ENCODE measurements at places on chromosomes 4 and X.

DNA sequence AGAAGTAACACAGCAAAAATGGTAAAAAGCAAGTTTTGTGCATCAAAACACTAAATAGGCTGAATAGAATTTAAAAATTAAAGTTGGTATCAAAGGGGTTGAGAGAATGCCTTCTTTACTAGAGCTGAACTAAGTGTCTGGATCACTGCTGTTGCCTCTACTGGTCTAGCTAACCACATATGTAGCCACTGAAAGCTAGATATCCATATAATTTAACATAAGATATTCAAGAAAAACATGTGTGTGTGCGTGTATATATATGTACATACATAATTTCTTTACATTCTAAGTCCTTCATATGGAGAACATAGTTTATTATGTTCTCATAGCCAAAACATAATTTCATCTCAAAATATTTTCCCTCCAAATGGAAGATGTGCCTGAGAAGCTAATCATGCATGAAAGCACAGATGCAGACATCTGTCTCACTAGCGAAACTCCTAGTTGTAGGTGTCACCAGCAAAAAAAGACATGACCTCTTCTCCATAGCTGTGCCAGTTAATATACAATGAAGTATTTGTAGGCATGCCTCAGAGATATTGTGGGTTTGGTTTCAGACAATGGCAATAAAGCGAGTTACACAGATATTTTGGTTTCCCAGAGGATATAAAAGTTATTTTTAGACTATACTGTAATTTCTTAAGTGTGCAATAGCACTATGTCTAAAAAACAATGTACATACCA, 47.3 kb downstream of the PDE5A start:
- DNase-seq, result no peak

GRCh38 chr4:166172619-166173018, 299.6 kb downstream of the TLL1 start:
- no peak for DNase-seq

DNA sequence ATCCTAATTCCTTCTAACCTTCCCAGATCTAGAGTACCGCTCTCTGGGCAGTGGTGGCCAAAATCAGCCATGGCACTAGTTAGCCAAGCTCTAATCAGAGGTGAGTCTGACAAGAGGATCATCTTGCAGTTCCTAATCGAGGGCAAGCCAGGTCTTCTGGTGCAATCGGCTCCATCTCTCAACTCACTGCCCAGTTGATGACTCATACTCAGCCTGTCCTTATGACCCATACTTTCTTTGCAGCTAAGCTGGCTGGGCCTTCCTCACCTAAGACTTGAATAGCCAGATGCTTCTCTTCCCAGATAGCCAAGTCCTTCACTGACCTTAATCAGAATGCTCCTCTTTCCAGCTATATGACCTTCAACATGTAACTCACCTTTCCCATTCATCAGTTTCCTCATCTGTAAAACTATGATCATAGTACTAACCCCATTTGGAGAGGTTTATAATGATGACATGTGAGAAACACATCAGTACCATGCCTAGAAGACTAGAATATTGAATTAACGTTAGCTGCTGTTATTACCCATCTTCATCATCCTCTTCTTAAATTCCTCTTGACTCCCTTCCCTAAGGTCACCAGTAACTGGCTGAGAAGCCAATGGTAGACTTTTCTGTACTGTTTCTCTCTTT, 57.1 kb downstream of the RELL1 start:
- no peak for DNase-seq

- no peak for DNase-seq
These were observed 40.0 kb upstream of the CASK start for GRCh38 chrX:41963348-41963747.

DNA sequence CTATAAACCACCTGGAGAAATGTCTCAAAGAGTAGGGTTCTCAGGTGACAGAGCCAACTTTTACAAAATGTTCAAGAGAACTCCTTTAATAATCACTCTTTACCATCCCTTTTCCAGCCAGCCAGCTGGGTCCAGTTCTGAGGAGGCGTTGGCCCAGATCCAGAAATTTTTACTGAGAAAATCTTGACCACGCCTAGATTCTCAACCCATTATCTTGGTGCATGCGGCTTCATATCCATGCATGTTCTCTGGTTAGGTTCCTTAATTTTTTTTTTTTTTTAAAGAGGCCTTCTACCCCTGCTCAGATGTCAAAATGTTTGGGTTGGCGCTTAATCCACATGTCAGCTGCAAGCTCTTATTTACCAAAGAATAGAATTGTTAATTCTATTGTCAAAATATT, 12.0 kb upstream of the MAP7D2 start:
- DNase-seq, result no peak

GRCh38 chr4:55736605-55737183, 82.9 kb upstream of the EXOC1L start:
- no peak for DNase-seq

- DNase-seq, result no peak
These were observed 225.1 kb upstream of the GALNTL6 start for GRCh38 chr4:171588051-171588545.

DNA sequence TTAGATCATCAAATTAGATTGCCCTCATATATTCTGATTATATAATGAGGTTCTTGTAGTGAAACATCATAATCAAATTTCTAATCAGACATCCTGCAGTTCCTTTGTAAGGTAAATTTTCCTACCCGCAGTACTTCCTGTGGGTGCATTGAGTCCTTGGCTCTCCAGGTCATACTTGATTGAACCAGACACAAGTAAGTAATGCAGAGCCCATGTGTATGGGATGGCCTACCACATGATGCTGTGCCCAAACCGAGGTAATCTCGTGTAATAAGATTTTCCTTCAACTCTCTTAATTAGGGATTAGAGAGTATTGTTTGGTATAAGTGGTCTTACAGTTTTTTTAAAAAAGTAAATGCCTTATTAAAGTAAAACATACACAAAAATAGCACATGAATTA, 1841.8 kb downstream of the PCDH7 start:
- no peak for DNase-seq

DNA sequence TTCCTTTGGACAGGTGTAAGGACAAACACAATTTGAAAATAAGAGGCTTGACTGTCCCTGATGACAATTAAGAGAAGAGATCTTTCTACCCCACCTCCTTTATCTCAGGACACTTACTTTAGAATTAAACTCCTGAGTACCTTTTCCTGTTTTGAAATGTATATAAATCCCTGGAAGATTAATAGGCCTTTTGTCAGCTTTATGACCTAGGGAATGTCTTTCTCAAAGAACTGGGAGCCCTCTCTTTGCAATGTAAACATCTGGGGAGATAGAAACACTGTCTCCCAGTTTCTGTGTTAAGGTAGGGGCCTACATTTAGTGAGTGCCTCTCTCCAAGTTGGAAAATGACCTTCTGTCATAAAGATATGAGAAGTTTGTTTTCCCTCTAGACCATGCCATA, 31.7 kb downstream of the AGA start:
- DNase-seq, result no peak

DNA sequence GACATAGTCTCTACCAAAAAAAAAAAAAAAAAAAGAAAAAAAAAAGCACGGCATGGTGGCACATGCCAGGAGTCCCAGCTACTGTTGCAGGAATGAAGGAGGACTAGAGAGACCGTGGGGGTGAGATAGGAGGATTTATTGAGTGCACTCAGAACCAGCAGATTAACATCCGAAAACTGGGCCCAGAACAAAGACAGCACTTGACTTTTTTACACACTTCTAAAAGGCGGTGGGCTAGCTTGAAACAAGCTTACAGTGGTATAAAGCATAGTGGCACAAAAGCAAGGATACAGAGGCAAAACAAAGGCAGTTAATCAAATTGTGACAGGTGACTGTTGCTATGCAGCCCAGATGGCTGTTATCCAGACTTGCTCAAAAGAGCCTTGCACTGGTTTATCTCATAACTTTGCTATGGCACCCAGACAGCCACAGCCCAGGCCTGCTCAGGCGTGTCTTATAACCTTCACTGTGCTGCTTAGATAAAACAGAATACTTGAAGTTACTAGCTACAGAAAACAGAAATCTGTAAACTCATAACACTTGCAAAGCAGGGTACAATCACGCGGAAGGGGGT, 9.9 kb upstream of the PI4K2B start:
- no peak for DNase-seq

- no peak for DNase-seq
These were observed 35.4 kb downstream of the DCHS2 start for GRCh38 chr4:154456240-154456639.

DNA sequence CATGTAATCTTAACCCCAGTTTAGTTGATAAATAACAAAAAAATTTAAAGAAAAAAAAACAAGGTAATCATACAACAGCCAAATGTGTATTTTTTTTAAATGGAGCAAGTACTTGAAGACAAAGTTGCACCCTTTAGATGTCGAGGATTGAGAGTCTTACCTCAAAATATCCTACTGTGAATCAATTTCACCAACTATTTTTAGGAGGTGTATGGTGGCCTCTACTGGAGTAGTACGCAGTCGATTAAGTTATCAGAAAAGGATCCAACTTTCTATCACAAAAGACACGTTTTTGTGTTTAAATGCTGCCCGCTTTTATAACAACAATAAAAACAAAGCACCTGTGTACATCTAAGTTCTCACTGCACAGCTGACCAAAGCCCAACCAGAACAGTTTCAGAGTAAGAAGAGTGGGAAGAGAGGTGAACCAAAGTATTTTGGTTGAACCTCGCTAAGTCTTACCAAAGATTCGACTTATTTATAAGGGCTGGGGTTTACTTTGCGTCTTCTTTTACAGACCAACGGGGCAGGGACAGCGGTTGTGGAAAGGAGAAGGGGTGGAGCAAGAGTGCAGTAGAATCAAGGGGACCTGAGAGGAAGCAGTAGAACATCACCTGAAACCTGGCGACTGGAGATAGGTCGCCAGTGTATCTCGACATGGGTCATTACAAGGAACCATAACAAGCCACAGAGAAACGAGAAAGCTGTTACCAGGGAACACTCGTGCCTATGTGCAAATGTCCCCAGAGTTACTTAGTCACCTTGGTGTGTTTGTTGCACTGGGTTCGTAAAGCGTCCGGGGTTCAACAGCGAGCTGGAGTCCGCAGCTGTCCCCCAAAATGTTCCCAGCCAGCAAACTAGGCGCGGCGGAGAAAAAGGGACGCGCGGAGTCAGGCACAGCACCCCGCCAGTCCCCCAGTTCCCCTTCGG, 1.1 kb downstream of the RPS6KA6 start:
- no peak for DNase-seq

GRCh38 chr4:54658252-54659093, 716 bp downstream of the KIT start:
- DNase-seq, result no peak

DNA sequence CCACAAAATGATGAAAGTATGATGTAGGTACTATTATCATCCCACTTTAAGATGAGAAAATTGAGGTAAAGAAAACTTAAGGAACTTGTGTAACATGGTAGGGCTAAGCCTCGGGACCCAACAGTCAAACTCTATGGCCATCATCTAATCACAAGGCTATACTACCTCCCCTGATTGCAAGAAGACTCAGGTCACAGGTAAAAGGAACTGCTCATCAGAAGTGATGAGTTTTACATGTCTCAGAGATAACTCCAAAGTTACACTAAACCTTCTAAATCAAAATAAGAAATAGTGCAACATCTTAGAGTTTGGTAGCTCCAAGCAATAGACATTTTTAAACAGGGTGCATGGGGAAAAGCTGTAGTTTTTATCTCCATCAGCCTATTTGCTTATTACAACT, 96.5 kb upstream of the MYOZ2 start:
- DNase-seq, result no peak

GRCh38 chr4:128630871-128631270, 178.6 kb upstream of the JADE1 start:
- no peak for DNase-seq

- DNase-seq, result no peak
These were observed 287.2 kb downstream of the OPHN1 start for GRCh38 chrX:68146054-68146453.

- no peak for DNase-seq
These were observed 427.1 kb upstream of the FAM47C start for GRCh38 chrX:36581030-36581429.

GRCh38 chr4:86506591-86506990, 87.5 kb upstream of the PTPN13 start:
- no peak for DNase-seq

GRCh38 chrX:153687121-153688039, at the start of gene SLC6A8:
TSS of gene SLC6A8 (plus strand) at chrX:153687926. CDS start at chrX:153688575, 649 bp downstream.
- DNase-seq, result peak; percentile 34

- DNase-seq, result no peak
These were observed 72.4 kb upstream of the TNIP3 start for GRCh38 chr4:121236353-121237068.

DNA sequence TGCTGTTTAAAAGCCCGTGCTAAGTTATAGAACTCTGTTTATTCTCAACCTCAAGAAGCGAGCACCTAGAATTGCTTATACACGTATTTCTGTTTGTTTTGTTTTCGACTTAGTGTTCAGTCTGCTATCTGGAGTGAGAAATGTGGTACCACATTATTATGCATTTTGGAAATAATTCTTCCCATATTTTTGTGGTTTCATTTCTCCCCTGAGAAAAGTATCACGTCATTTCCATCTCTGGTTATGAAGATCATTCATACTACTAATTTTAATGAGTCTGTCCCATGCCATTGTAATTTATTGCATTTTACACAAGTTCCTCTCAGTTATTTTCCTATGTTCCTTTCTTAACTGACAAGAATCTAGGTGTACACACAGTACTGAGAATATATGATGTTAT, 186.0 kb downstream of the DCHS2 start:
- DNase-seq, result no peak

DNA sequence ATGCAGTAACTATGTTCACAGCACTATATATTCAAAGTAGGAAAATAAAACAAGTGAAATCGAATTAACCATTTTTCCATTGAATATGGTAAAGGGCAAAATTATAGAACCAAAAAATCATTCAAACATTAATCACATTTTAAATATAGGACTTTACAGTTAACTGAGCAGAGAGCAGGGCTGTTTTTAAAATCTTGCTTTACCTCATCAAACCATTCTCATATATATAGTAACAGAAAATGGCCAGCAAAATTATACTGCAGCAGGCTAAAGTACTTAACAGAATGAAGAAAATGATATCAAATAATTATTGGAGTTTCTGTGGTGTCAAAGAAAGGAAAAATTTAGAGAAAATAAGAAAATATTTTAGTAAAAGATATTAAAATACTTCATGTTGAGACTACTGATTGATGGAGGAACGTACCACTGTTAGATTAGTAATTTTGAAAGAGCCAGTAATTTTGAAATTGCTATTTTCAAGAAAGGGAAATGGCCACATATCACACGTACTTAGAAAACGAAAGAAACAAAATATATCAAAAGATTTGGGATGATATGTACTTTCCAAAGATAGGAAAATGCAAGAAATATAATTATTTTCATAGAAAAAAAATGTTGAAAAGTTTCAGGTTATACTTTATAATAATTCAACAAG, 813.7 kb downstream of the DMD start:
- no peak for DNase-seq

GRCh38 chr4:912548-913279, 19.4 kb downstream of the GAK start:
- no peak for DNase-seq

- DNase-seq, result no peak
These were observed 840 bp downstream of the GRID2 start for GRCh38 chr4:92304606-92305005.
